ENCODE measurements at places on chromosomes 16 and 17.
A peak's percentile ranks its signal among the peaks of the same experiment; 100 is the strongest.

DNA sequence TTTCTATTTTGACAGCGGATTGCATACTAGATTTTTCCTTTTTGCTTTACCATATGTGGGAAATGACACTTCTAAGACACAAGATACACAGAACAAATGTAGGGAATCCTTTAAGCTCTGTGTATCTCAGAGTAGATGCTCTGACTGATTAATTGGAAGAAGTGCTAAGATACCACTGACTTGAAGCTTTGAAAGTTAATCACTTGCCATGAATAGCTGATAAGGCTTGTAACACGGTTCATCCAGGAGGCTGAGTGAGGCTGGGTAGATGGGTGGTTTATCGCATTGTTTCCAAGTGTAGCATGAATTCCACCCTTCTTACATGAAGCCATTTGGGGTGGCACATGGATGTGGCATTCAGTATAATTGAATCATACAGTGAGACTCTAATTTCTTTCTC, 654.1 kb upstream of the RBFOX1 start:
- no peak for DNase-seq

- DNase-seq = no peak
Observed at GRCh38 chr16:30355954-30356308, 823 bp upstream of the CD2BP2 start.

DNA sequence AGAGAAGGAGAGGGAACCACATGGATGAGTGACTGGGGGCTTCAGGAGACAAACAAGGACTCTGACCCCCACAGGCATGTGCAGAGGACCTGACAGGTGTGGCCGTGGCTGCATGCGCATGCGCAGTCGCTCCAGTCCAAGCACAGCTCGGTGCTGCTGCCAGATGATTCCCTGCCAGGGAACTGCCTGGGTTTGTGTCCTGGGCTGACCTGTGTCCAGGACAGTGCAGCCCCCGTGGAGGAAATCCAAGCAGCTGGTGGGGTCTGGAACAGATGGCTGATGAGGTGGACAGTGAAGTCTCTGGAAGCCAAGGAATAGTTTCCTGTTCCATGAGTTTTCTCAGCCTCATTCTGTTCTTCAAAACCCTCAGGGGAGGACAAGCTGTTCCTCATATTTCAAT, 27.3 kb downstream of the LASP1 start:
- no peak for DNase-seq

DNA sequence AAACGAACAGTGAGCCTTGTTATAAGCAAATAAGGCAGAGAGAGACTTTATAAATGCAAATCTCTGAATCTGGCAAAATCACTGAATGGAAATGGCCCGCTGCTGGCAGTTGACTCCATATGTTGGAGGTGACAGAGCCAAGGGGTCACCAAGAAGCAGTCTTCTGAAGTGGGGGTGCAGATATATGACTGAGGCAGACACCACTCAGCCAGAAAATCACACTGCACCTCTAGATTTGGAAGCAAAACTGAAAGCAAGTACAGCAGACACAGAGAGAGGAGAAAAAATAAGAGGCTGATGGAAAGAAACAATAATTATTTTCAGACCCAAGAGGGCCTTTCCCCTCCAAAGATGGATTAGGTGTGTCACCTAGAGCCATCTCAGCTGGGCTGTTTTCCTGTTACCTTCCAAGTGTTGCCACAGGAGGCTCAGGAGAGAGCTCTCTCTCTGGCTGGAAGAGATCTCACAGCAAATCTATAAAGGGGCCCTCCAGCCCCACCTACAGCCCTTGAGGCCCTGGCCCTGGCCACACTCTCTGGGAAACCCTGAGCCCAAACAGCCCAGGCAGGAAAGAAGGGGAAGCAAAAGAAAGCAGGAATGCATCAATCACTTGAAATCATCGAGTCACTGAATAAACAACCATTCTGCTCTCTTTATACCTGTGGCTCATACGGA, 585.1 kb upstream of the PSMD7 start:
- no peak for DNase-seq

DNA sequence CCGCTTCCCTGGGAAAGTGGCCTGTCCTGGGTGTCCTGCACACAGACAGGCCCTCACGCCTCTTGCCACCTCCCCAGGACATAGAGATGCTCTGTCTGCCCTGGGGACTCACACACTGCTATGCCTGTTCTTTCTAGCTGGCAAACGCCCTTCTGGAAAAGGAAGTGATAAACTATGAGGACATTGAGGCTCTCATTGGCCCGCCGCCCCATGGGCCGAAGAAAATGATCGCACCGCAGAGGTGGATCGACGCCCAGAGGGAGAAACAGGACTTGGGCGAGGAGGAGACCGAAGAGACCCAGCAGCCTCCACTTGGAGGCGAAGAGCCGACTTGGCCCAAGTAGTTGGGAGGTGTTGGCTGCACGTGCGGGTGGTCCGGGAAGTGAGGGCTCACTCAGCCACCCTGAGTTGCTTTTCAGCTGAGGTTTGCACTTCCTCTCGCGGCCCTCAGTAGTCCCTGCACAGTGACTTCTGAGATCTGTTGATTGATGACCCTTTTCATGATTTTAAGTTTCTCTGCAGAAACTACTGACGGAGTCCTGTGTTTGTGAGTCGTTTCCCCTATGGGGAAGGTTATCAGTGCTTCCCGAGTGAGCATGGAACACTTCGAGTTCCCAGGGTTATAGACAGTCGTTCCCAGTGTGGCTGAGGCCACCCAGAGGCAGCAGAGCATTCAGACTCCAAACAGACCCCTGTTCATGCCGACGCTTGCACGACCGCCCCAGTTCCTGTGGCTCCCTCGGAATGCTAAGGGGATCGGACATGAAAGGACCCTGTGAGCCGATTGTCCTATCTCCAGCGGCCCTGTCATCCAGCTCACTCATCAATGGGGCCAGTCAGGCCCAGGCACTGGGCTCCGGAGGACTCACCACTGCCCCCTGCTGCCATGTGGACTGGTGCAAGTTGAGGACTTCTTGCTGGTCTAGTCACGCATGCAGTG, 3.5 kb upstream of the RPL13 start:
- DNase-seq = peak; percentile 61

DNA sequence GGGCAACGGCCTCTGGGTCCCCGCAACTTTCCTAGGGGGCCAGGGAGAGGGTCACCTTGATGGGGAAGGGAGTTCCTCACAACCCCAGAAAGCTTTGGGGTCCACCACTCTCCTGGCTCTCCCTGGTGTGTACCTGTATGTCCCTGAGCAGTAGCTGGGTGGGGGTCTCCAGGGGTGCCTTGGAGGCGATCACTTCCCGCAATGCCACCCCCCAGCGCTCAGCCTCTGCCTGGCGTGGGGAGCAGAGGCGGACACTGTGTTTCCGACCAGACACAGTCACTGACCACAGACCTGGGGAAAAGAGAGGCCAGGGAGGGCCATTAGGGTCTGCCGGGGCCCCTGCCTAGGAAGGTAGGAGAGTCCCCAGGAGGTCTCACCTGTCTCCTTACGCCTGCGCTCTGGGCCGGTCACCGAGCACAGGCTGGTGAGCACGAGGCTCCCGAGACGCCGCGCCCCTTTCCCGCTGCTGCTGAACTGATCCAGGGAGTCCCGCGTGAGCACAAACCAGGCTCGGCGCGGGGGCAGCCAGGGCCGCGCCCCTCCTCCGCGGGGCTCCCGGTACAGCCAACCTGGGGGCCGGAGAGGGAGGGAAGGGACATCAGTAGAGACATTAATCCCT, 3.4 kb downstream of the PLEKHH3 start:
- DNase-seq = no peak

DNA sequence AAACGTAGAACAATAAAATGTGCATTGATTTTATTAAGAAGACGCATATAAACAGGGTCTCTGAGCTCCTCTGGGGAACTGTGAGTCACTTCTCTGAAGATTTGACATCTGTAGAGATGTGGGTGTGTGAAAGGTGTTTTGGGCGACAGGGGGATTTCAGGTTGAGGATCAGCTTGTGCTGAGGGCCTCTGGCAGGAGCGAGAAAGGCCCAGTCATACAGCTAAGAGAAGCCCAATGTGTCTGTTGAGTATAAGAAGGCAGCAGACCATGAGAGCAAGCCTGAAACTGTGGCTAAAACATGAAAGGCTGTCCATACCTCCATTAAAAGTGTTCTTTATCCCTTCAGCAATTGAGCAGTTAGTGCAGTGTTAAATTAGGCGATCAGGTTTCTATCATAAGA, 406.5 kb upstream of the MON1B start:
- no peak for DNase-seq

GRCh38 chr16:8962393-8963009, 1.2 kb downstream of the USP7 start:
- no peak for DNase-seq

DNA sequence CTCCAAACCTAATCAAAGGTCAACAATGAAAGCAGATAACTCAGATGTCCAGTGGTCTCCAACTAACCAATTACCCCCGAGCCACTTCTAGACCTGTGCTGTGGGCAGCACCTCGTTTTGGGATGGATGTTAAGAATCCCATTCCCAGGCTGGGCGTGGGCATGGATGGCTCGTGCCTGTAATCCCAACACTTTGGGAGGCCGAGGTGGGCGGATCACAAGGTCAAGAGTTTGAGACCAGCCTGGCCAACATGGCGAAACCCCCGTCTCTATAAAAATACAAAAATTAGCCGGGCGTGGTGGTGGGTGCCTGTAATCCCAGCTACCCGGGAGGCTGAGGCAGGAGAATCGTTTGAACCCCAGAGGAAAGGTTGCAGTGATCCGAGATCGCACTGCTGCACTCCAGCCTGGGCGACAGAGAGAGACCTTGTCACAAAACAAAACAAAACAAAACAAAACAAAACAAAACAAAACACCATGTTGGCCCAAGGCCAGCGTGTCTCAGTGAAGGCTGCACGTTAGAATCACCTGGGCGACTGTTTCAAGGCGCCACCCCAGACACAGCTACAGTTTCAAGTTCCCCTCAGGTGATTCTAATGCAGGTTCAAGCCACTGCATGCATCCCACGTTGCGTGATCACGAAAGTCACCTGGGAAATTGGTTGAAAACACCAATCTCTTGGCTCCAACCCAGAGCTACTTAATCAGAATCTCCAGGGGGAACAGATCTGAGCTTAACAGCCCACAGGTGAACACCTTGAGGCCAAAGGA, 21.3 kb downstream of the COX4I1 start:
- no peak for DNase-seq

GRCh38 chr17:50289991-50290702, 15.9 kb downstream of the TMEM92 start:
- peak; percentile 99 for DNase-seq

DNA sequence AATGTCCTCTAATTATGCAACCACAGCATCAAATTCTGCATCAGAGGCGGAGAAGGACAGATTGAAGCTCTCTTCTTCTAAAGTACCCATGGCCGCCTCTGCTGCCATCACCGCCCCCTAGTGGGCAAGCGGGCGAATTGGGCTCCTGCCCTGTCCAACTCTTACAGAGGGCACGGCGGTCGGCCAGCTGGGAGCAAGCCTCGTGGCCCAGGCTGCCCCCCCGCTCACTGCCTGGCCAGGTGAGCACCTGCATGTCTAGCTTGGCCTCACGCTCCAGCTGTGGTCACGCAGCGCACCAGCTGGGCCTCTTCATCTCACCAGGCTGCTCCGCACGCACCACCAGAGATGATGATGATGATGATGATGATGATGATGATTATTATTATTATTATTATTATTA, 146.1 kb upstream of the TOM1L1 start:
- no peak for DNase-seq

DNA sequence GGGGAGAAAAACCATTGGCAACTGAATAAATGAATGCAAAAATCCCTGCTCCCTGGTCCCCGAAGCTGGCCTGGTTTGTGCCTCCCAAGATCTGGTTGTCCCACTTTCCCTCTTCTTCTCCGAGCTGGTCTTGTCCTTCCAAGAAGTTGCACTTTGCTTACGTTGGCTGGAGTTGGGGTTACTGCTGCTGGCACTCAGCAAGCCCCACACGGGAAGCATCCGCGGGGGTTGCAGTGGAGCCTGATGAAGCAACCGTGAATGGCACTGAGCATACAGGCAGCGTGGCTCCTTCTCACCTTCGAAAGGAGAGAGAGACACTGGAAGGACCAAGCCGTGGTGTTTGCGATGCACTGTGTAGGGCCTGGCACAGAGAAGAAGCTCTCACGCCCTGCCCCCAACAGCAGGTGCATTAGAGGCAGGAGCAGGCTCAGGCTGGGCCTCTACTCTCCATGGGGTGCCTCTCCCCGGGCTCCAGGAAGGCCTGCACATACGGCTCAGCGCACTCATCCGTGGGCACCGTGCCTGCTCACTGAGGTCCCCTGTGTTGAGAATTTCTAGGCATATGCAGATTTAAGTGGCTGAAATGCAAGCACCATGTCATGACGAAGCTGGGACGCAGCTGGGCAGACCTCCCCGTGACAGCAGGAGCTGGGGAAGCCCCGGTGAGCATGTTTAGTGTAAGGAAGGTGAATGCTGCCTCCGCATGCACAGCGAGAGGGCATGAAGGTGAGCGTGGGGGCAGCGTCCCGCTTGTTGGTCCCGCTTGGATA, 12.1 kb downstream of the CA5A start:
- DNase-seq = no peak

DNA sequence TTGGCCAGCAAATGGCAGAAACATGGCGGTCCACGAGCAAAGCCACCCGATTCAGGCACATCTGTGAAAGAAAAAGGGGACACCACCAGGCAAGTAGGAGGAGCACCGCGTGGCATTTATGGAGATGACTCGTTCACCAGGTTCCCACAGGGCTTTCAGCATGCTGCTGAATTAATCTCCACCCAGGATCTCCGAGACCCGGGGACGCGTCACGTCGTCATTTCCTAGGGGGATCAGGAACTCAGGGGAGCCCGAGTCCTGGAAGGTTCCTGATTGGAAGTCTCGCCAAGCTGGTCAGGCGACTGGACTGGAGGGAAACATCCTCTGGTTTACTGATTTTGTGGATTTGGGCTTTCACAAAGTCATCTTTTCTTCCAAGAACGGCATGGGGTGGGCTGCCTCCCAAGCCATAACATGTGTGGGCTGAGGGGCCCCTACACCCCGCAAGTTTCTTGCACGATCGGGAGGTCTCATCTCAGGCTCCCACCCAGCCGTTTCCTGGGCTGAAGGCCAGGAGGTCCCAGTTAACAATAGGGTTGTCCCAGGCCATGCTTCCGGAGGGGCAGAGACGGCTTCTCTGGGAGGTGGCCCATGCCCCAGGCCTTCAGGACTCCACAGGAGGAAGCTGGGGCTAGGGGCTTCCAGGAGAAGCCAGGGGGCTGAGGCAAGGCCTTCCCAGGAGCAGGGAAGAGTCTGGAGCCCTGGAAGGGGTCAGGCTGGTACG, 645 bp downstream of the DNAH17 start:
- no peak for DNase-seq

DNA sequence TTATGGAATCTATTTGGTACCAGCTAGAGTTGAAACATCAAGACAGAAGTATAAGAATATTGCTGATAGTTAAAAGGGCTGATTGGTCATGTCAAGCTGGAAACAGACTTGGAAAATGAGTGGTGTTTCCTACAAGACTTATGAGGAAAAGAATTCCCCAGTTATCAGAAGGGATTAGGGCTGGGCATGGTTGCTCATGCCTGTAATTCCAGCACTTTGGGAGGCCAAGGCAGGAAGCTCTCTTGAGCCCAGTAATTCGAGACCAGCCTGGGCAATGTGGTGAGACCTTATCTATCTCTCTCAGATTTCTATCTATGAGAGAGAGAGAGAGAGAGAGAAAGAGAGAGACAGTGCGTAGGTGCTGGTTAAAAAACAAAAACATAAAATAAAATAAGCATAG, 139.5 kb upstream of the PMFBP1 start:
- peak; percentile 22 for DNase-seq

GRCh38 chr16:50537533-50538290, 10.5 kb upstream of the NKD1 start:
- DNase-seq = no peak

- DNase-seq = no peak
Observed at GRCh38 chr17:17342242-17342945, 39.2 kb downstream of the NT5M start.

- no peak for DNase-seq
Observed at GRCh38 chr17:67479148-67479547, 102.1 kb downstream of the PITPNC1 start.

- no peak for DNase-seq
Observed at GRCh38 chr16:46836534-46837530, 5.9 kb upstream of the C16orf87 start.
